ENCODE measurements at places on chromosomes 3 and 15.

GRCh38 chr3:174089592-174089991 lies 692.0 kb downstream of the NLGN1 start:
- no peak for DNase-seq

GRCh38 chr15:64426845-64427465 lies 33.4 kb upstream of the ZNF609 start:
- DNase-seq: no peak

DNA sequence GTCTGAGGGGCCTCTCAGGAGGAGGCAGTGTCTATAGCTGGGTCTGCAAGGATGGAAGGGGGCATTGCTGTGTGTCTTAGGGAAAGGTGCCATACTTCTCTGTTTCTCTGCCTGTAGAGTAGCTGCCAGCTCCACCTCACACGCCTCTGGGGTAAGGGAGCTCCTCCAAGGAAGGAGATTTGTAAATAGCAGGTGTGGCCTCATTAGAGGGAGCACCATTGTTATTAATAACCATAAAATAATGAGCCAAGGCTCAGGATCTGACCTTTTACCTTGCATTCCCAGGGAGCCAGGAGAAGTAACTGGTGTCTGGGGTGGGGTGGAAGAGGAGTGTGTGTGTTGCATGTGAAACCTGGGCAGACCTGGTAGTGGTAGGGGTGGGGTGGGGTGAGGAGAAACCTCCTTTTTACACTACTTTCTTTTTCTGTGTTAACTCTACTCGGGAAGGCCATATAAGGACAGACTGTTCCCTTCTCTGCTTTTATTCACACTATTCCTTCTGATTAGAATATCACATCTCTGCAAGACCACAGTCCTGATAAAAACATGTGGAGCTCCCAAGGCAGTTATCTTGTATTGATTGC lies 2.2 kb upstream of the C15orf39 start:
- DNase-seq: no peak

- no peak for DNase-seq
Measured at GRCh38 chr3:144272680-144273079, 301.1 kb downstream of the DIPK2A start.

GRCh38 chr3:128207951-128208350 lies 54.7 kb downstream of the EEFSEC start:
- no peak for DNase-seq

DNA sequence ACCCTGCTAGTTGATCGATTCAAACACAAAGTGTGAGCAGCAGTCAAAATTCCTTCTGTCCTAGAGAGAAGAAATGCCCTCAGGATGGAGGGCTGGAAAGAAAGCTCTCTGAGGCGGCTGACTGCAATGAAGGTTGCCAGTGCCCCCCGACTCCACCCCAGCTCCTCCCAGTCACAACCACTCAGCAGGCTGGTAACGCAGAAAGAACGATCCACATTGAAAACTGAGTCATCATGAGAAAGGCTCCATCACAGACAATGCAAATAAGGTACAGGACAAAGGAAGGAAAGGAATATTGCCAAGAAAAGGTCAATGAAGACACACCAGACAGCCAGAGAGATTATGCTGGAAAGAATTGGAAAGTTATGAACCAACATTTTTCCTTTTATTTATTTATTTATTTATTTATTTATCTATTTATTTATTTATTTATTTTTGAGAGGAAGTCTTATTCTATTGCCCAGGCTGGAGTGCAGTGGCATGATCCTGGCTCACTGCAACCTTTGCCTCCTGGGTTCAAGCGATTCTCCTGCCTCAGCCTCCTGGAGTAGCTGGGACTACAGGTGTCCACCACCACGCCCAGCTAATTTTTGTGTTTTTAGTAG lies 17.4 kb upstream of the VGLL4 start:
- DNase-seq: no peak
